ENCODE measurements at places on chromosomes 7 and 10.
A peak's percentile ranks its signal among the peaks of the same experiment; 100 is the strongest.

GRCh38 chr7:24899161-24899560 is 80.8 kb downstream of the OSBPL3 start:
- DNase-seq = no peak

GRCh38 chr7:137606061-137606674 is 240.6 kb downstream of the DGKI start:
- peak; percentile 6 for DNase-seq

GRCh38 chr7:140176122-140176701 is 571 bp downstream of the KDM7A start:
- no peak for DNase-seq

DNA sequence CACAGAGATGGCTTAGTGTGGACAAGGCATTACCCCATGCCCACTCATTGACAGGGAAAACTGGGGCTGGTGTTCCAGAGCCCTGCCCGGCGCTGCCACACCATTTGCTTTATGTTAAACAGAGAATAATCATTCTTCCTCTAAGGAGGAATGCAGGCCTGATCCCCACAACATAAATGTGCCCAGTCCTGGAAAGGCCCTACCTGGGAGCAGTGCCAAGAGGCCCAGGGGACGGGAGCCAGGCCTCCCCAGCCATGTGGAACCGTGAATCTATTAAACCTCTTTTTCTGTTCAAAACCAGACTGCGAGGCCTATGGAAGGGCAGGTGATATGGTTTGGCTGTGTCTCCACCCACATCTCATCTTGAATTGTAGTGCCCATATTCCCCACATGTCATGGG is 264.1 kb downstream of the GRID1 start:
- DNase-seq = no peak

DNA sequence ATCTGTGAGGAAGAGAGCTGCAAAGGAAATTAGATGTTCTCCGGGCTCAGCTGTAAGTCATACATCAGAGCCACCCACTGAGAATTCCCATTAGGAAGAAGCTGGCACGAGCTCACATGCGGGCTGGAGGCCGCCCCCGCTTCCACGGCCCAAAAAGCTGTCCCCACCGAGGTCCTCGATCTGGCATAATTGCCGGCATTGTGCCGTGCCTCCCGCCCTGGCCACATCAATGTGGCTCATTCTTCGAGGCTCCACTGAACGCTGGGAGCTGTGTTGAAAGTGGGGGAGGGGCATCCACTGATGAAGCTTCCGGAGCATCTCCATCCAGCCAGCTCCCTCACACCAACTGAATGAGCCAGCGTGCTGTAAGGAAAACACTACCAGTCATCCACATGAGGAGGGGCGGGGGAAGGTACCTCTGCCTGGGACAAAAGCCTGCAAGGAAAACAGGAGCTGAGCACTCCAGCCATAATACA is 173.1 kb downstream of the PTPRN2 start:
- DNase-seq = no peak
